Fibroblast of skin of back (primary cell): ENCODE measurements at places on chromosomes 6 and 20.

- DNase-seq: no peak
Observed at GRCh38 chr6:31720196-31720770, 1.3 kb downstream of the LY6G6C start.

DNA sequence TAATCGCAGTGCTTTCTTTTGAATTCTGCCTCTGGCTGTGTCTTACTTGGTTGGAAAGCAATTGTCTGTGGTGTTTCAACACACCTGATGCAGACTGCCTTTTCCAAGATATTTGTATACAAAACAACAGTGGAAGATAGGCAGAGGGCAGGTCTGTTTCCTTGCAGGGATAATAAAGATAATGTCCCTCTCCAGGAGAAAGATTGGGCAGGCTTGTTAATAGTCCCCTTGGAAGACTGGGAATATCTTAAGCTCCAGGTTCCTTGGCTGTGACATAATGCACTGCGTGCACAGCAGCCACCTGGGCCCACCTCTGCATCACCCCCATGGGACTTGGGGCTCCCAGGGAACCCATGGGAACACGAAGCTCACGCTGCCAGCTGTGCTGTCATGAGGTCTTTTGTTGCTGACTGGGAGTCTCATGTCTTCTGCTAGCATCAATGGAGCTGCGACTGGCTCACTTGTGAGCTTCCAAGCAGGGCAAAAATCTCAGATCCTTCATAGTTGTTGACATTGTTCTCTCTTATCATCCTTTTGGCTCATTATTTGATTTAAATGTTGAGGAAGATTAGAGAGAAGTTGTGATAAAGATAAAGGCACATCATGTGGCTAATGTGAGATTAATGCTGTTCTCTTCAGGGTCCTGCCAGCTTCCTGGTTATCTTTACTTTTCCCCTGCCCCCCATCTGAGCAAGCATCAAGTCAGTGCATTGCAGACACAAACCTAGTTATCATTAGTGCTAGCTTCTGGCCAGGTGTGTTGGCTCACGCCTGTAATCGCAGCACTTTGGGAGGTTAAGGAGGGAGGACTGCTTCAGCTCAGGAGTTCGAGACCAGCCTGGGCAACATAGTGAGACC, 107.1 kb upstream of the ASF1A start:
- no peak for DNase-seq

GRCh38 chr6:24631671-24632070, 14.3 kb downstream of the KIAA0319 start:
- DNase-seq: no peak

DNA sequence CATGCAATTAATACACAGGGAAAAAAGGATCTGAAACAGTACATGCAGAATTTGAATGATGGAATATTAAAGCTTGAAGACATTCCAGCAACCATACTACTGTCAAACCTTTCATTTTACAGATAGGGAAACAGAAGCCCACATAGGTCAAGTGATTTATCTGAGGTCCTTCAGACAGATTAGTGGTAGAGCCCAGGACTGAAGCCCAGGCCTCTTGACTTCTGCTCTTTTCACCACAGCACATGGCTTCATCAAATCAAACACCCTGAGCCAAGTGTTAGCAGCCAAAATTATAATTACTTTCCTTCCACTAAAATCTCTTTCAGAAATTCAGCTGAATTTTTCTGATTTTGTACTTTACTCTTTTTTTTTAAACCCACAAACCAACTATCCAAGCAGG, 435.6 kb upstream of the RUNX2 start:
- DNase-seq: no peak

DNA sequence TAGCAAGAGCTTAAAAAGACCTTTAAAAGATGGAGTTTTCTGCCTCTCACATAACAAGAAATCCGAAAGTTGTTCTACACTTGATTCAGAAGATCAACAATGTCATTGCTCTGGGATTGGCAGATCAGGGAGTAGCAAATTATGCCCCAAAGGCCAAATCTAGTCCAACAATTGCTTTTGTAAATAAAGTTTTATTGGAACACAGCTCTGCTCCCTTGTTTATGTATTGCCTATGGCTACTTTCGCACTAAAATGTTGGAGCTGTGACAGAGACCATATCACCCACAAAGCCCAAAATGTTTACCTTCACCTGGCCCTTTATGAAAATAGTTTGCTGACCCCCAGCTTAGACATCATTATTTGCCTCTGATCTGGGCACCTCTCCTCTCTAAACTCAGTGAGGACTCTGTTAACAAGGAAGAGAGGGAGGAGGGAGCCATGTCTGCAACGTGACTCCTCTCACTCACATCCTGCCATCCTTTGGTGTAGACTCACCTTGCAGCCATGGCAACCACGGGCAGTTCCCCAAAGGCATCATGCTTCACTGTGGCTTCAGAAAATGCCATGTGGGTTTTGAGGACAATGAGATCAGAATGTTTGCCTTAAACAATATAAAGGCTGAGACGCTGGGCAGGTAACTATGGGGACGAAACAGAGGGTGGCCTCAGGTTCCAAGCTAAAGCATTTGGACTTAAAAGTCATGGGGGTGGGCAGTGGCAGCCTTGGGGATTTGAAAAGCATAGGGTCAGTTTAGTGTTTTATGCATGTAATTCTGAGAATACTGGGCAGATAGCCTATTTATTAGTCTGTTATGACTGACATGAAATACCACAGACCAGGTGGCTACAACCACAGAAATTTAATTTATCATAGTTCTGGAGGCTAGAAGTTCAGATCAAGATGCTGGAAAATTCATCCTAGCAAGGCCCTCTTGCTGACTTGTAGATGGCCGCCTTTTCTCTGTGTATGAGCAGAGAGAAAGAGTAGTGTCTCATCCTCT, 149.7 kb upstream of the TNFAIP3 start:
- no peak for DNase-seq
